Left ventricle myocardium inferior (tissue), 1 donor: ENCODE measurements at places on chromosomes 11 and 22. TPM values are rescaled to one million over a fixed set of nuclear protein-coding genes. Genes with fewer than 3 reads are reported as not detected.

The FGF3 gene
- not detected for total RNA-seq

- DNase-seq = peak; percentile 71
Measured at GRCh38 chr11:6633422-6634408, 14.5 kb upstream of the TPP1 start.

The NTM gene
- 1.0 TPM for total RNA-seq

DNA sequence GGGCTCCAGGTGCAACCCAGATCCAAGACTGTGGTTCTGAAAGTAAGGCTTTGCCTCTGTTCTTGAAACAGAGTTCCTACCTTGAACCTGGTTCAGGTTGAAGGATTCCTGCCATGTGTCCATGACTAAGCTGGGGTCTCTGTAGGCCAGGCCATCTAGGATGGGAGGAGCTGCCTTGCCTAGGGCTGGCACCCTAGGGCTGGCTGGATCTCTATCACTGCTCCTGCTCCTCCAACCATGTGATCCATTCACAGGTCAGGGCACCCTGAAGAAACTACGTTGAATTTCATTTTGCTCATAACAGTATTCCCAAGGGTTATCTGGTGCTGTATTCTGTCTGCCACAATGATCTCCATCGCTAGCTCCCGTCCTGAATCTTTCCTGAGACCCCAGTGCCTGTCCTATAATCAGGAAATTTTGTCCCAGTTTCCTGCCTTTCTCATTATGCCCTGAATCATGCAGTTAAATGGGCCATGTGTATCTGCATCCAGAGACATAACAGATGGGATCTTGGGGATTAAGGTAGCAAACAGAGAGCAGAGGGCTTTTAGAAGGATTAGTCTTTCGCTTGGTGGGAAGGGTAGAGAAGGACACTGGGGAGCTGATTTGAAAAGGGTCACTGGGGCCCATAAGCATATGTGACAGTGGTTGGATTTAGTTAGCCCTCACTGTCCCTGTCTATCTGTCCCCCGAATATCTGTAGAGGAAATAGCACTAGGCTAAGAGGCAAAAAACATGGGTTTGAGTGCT, 98.2 kb upstream of the MTMR2 start:
- DNase-seq = no peak

GRCh38 chr11:39570526-39570925, 1888.9 kb downstream of the LRRC4C start:
- no peak for DNase-seq

GRCh38 chr11:125141686-125142535, 22.6 kb upstream of the PKNOX2 start:
- peak; percentile 28 for DNase-seq

DNA sequence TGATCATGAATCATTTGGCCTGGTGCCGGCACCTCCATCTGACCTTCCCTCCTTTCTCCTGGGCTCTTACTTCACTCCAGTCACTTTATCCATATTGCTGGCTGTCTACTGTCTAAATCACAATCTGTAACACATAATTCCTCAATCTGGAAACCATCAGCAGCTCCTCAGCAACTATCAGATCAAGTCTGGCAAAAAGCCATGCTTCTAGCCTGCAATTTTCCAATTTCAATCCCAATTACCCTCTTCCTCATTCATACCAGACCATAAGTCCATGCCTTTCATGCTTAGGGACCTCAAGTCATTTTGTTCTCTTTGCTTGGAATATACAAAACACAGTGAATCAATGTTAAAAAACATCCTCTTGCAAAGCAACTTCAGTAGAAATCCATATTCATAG, 882.8 kb upstream of the ANO3 start:
- no peak for DNase-seq

DNA sequence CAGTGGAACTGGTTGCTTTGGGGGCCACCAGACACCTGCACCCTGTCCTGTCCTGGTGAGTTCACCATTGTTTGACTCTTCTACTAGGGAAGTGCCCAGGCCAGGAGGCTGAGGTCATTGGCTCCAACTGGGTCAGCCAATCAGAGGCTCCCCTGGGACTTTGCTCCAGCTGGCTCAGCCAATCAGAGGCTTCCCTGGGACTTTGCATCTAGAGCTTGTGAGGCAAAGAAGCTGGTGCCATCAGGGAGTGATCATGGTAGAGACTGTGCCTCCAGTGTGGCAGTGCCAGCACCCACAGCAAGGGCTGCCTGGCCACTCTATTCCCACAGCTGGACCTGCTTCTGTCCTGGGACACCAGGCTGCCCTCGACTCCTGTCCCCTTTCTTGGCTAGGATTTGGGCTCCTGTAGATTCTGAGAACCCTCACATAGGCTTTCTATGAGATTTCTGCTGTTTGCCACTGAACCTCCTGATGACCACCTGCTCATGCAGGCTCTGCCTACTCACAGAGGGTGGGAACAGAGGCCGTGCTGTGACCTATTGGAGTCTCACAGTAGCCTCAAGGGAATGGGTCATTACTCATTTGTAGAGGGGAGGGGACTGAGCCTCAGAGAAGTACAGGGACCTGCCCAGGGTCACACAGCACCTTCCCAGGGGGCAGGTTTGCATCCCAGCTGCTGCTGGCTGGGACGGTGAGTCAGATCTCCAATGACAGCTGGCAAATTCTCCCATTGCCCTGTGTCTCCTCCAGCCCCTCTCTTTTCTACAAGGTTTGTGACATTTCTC, 59.2 kb upstream of the SHISAL1 start:
- peak; percentile 5 for DNase-seq

The XPNPEP3 gene
- 28.7 TPM for total RNA-seq

DNA sequence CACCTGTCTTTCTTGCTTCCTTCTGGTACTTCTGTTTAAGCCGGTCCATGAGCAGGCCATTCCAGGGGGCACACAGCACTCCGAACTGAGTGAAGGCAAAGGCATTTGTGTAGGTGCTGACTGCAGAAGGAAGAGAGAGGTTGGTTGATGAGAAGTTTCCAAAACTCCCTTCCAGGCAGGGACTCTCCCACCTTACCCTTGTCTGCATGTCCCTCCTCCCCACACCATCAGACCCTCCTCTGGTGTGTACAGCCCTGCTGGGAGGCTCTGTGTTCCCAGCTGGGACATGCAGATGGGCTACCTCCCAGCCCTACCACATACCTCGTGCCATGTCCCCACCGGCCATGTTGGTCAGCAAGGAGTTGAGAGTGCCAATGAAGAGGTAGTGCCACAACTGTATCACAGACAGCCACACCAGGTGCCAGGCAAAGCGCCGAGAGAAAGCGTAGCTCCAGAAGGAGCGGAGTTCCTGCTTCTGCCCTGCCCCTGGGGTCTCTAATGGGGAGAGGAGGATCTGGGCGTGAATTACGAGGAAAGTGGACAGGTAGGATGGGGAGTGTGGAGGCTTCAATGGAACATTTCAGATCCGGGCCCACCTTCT, 12.2 kb downstream of the SLC43A3 start:
- no peak for DNase-seq

DNA sequence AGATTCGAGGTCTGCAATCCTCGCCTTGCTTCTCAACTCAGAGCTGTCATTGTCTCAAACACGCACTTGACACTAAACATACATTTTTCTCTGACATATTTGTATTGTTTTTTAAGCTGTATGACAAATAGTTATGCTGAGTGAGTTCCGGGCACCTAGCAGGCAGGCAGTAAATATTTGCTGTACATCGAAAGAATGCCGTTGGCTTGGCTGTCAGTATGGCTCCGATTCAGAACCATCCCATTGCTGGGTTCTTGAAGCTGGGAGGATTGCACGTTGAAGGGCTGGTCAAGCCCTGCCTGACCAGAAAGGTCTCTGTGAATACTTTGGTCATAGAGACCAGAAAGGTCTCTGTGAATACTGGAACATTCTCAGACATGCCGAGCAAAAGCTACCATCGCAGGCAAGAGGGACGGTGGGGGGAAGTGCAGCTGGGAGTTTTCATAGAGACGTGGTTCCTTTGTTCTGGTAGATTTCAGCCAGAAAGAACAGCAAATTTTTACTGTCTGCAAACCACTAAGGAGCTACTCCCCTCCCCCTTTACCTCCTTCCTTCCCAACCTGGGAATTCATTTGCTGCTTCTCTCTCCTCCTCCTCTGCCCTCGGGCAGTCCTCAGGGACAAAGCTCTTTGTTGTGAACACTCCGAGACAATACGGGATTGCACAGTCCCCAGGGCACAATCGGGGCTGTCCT, 202.2 kb upstream of the SORL1-AS1 start:
- no peak for DNase-seq

DNA sequence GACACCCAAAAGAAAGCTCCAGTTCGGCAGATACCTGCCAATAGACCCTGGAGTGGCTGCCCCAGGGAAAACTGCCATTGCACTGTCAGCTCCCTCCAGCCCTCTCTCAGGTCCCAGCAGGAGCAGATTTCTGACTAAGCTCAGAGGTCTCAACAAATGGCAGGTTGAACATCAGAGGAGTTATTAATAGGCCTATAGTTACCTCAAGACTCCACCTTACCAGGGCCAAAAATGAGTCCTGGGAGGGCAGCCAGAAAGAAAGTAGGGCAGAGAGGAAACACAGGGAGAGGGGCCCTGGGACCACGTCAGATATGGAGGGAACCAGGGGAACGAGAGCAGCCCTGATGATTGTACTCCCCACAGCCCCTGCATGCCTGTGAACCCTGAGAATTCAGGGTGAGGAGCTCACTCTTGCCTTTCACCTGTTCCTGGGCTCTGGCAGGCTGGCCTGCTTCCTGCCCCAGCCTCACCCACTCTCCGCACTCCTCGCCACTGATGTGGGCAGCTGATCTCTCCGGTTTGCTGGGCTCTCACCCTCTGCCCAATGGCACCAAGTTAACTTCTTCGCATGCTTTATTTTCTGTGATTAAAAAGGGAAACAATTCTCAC, 4.3 kb upstream of the RGL4 start:
- no peak for DNase-seq

- DNase-seq = no peak
Measured at GRCh38 chr11:26072614-26073153, 259.2 kb upstream of the ANO3 start.

GRCh38 chr22:24335496-24335895, 64.9 kb downstream of the SPECC1L start:
- DNase-seq = no peak

DNA sequence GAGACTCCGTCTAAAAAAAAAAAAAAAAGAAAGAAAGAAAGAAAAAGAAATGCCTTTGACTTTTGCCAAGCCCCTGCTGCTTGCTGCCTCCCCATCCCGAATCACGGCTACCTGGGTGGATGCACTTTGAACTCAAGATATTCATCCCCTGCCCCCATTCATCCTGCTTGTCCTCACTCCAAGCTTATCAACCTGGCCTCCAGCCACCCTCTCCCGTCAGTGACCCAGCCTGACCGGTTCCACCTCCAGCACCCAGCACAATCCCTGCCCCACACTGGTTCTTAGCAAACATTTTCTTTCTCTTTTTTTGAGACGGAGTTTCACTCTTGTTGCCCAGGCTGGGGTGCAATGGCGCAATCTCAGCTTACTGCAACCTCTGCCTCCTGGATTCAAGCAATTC, 44.4 kb downstream of the CYTH4 start:
- no peak for DNase-seq

The SBF2 gene
- 17.8 TPM for total RNA-seq

The VSTM5 gene
- total RNA-seq = not detected

The MRGPRE gene
- 0.36 TPM for total RNA-seq

GRCh38 chr22:20524004-20524481, 16.6 kb downstream of the MED15 start:
- no peak for DNase-seq

DNA sequence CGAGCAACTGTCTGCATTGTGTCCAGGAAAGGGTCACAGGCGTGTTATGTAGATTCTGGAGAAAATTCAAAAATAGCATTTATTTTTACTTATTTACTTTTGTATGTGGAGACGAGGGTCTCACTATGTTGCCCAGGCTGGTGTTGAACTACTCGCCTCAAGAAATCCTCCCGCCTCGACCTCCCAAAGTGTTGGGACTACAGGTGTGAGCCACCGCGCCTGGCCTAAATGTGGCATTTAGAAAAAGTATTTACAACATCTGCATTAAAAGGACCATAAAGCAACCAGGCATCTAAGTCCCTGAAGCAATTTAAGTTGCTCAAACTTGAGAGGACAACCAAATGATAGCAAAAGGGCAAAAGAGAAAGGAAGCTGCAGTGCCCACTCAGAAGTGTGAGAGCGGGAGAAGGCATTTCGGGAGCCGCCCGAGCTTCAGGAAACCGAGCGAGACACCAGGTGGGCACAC, 595 bp downstream of the TRIM66 start:
- no peak for DNase-seq

- DNase-seq = no peak
Measured at GRCh38 chr11:110249066-110249465, 47.3 kb downstream of the RDX start.

DNA sequence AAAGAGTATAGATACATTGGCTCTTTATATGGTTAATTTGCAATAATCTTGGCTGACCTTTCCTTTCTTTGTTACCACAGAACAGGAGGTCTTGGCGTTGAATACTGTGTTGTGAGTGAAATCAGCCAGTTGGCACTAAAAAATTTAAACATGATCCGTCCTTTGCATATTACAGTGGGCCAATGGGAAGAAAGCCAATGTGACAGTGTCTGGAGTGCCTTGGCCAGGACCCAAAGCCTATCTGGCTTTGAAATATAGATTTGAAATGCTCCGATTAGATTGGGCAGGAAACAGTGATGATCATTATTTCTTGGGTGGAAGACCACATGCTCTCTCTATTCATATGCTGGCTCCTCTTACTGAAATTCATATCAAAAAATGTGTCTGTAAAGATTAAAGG, 339.6 kb upstream of the ANO3 start:
- no peak for DNase-seq

DNA sequence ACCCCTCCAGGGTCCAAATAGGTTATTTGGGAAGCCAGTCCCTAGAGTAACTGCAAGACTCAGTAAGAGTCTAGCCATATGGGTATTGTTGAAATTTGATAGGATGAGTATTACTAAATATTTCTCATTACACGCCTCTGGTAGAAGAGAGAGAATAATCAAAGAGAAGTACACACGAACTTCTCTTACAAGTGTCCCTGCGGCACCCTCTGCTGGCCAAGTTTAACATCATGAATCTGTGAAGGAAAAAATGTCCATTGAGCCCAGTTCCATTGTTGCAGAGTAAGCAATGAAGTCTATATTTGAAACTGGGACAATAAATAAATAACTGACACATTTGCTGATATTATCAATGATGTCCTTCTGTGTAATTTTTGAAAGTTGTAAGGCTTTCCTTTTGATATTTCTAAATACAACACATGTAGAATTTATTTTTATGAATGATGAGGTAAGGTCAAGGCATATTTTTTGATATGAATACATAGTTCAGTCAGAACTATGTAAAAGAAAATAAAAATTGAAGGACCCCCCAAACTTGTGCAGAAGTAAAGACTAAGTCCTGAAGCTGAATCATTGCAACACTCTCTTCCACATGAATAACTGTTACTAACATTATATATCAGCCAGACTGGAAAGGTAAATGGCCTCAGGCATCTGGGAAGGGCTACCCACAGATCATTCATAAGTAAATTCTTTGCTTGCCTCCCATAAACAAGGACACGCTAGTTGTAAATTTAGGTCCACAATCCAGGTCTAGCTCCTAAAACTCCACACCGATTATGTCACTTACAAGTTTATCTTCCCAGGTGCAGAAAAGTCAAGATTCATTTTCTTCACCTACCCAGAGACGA, 10.0 kb downstream of the OR51L1 start:
- DNase-seq = peak; percentile 41

The ST3GAL4 gene
- total RNA-seq = 61.7 TPM
